GM23248 (cell line): ENCODE measurements at places on chromosomes 2 and 18.

DNA sequence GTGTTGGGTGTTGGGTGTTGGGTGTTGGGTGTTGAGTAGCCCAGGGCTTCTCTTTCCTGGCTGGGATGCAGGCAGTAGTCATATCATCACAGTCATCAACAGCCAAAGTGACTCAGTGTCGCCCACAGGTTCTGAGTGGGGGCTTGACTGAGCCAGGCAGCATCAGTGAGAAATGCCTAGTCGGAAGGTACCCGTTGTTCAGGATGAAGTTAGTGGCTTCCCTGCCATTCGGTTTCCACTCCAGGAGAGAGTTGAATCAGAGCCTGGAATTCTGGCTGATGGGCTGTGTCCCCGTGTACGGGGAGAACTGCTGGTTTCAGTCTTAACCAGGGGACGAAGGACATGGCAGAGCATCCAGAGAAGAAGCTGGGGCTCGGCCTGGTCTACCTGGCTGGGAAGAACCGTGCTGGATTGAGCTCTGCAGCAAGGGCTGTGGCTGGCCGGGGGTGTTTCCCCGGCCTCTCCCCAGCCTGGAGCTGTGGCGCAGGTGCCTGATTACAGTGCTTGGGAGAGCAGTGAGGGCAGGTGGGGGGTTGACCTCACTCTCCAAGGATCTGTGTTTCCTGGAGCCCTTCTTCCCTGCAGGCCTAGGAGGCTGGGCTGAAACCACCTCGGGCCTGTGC, 49.4 kb downstream of the AGAP1 start:
- DNase-seq: peak; percentile 77

DNA sequence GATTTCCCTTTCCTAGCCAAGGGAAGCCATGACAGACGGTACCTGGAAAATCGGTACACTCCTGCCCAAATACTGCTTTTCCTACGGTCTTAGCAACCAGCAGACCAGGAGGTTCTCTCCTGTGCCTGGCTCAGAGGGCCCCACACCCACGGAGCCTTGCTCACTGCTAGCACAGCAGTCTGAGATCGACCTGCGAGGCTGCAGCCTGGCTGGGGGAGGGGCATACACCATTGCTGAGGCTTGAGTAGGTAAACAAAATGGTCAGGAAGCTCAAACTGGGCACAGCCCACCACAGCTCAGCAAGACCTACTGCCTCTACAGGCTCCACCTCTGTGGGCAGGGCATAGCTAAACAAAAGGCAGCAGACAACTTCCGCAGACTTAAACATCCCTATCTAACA, 6.8 kb upstream of the CD207 start:
- DNase-seq: no peak

DNA sequence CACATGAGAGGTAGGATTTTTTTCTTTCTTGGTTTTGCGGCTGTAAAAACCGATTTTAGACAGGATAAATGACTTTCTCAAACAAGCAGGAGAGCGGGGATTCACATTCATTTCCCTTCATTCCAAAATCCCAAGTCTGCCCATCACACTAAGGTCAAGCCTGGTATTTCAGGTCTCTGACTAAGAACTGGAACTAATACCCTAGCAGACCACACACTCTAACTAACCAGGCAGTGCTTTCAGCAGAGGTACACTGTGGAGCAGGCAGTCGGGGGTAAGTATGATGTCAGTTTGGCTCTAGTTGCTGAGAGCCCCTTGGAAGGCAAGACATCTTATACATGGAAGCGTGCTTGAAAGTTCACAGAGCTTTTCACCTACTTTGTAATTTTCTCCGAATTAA, 128.1 kb upstream of the LHCGR start:
- DNase-seq: no peak

GRCh38 chr2:126220331-126220730, 435.6 kb upstream of the GYPC start:
- no peak for DNase-seq

GRCh38 chr2:158603205-158603604, 146.5 kb downstream of the PKP4 start:
- no peak for DNase-seq

- DNase-seq: peak; percentile 85
Measured at GRCh38 chr2:39913648-39914461, 134.8 kb upstream of the THUMPD2 start.
